Mesendoderm (in vitro differentiated cells): ENCODE measurements at places on chromosomes 1 and 21.

DNA sequence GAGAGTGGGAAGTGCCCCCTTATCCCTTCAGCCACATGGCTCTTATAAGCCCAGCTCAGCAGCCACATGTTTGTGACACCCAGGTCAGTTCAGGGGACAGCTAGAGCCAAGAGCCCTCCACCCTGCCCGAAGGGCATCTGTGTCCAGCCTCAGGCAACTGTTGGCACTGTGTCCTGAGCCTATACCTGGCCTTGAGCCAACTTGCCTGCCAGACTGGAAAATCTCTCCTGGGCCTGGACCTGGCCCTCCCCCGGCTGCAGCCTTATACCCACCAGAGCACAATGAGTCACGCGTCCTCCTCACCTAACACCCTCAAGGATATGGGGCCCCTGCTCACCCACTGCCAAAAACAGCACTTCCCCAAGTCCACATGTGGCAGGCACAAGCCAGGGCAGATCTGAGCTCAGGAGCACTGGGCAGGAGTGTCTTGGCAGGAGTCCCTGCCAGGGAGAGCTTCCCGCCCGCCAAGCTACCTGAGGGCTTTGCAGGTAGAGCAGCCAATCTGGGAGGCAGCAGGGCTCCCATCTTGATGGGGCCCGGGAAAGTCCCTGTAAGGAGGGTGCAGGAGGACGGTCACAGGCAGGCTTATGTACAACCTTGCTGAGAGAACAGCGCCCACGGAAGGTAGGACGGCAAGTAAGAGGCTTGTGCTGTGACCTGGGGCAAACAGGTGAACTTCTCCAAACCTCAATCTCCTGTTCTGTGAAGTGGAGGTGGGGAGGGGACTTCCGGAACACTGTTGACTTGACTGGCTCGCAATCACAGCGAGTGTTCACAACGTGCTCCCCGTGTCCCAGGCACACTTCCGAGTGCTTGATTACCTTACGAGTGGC lies 19.8 kb upstream of the HSPG2 start:
- DNase-seq = no peak

GRCh38 chr1:18463063-18463462 lies 17.7 kb upstream of the KLHDC7A start:
- DNase-seq = no peak

GRCh38 chr1:162193221-162193620 lies 123.7 kb downstream of the NOS1AP start:
- DNase-seq = peak; percentile 68

- DNase-seq = peak; percentile 91
Measured at GRCh38 chr1:44327679-44328491, 27.2 kb downstream of the ERI3 start.

DNA sequence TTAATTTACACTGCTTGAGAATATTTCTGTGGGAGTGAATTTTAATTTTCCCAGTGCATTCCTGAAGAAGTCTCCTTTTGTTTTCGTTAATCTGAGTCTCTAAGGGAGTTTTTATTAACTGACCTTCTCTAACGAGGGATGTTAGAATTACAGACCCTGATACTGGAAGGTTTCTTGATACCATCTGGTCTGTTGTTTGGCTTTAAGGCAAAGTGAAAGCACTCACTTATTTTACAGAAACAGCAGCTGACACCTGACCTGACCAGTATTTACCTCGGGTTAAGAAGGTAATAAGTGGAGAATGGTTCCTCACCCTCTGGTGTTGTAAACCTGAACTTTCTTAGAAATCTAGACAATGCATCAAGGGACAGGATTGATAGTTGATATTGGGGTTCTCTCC lies 12.4 kb downstream of the CDC14A start:
- DNase-seq = no peak

DNA sequence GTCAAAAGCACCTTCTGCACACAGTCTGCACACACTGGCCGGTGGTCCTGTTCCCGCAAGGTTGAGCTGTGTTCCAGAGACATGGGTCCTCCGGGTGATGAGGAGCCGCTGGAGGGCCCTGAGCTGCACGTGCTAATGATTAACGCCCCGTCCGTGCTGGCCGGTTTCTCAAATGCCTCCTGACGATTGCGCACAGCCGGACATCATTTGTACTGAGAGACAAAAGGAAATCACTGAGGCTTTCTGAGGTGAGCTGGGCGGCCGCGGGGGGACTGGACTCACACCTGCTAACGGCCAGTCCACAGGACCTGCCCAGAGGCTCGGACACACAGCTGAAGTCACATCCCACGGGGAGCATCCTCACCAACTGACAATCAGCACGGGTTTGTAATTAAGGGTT lies 29.2 kb downstream of the POFUT2 start:
- DNase-seq = no peak

GRCh38 chr1:222290866-222291265 lies 257.0 kb downstream of the HHIPL2 start:
- no peak for DNase-seq

DNA sequence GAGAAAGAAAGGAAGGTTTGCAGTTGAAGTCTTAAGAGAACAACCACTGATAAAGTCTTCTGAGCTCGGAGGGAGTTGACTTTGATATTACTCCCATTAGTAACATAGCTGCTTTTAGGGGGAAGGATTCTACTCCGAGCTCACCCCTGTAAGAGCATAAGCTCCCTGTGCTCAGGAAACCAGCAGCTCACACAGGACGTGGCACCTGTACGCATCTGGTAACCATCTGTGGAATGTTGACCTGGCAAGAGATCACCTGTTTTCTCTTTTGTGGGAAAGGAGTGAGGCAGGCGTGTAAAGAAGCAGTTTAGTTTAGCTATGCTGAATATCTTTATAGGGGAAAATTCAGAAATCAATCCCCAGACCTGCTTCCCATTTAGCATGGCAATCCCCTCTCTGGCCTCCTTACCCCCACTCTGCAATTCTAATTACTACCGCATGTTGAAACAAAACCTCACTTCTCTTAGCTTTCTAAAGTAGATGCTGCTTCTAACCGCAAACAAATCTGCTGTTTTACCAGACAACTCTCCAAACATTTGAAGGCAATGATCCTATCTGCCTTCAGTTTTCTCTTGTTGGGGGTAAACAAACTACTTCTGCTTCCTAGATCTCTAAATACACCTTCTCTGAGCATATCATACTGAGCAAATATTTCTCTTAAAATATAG lies 121.8 kb upstream of the KCNK1 start:
- no peak for DNase-seq

- no peak for DNase-seq
Measured at GRCh38 chr21:31185663-31186062, 147.4 kb upstream of the KRTAP19-8 start.

GRCh38 chr1:30368651-30369240 lies 354.6 kb downstream of the MATN1 start:
- no peak for DNase-seq
